ENCODE measurements at places on chromosomes 11 and 22. TPM values are rescaled to one million over a fixed set of nuclear protein-coding genes. Genes with fewer than 3 reads are reported as not detected.
A peak's percentile ranks its signal among the peaks of the same experiment; 100 is the strongest.

GRCh38 chr22:19822301-19823117, 32.2 kb downstream of the GNB1L start:
- H3K36me3 ChIP-seq: no peaks in the 10 kb centered on the region
- no peak overlapping the region for H3K27ac ChIP-seq
- H3K4me3 ChIP-seq: no peak overlapping the region
- H3K27me3 ChIP-seq: no peaks in the 10 kb centered on the region

GRCh38 chr11:78499971-78500370, 74.7 kb downstream of the NARS2 start:
- H3K4me1 ChIP-seq: no peaks in the 10 kb centered on the region
- no peaks in the 10 kb centered on the region for H3K36me3 ChIP-seq
- no peak overlapping the region for H3K4me3 ChIP-seq
- H3K27ac ChIP-seq: no peak overlapping the region
- H3K27me3 ChIP-seq: no peaks in the 10 kb centered on the region

DNA sequence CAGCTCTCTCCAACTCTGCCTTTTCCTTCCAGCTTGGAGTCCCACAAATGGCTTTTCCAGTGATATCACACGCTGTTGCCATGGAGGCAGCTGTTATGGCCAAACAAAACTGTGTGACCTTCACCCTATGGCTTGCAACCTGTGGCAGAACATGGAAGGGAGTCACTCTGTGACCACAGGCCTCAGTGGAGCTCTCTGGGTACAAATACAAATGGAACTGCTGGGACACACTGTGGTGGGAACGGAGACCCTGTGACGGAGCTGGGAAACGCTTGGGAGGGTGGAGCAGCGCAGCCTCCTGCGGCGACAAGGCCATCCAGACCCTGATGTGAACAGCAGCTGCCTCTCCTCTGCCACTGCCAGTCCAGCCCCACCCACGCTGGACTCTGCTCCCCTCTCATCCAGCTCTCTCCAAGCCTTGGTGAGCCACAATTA, 162.5 kb downstream of the ETS1 start:
- no peak for DNase-seq
- no peak overlapping the region for H3K4me3 ChIP-seq
- no peaks in the 10 kb centered on the region for H3K36me3 ChIP-seq
- H3K27me3 ChIP-seq: no peaks in the 10 kb centered on the region
- peak overlapping the region; percentile 50 for H3K27ac ChIP-seq
- H3K4me1 ChIP-seq: peaks cover 5% of the 10 kb centered on the region

The HBG2 gene
- not detected for total RNA-seq

The SLC22A12 gene
- total RNA-seq: not detected

- H3K27me3 ChIP-seq: no peaks in the 10 kb centered on the region
- no peak overlapping the region for H3K4me3 ChIP-seq
- H3K27ac ChIP-seq: no peak overlapping the region
- H3K36me3 ChIP-seq: no peaks in the 10 kb centered on the region
- DNase-seq: no peak
Measured at GRCh38 chr22:38567531-38568285, 2.3 kb downstream of the DMC1 start.

GRCh38 chr11:1281974-1282365, 27.5 kb downstream of the TOLLIP start:
- peaks cover 9% of the 10 kb centered on the region for H3K36me3 ChIP-seq
- no peak for DNase-seq
- H3K27ac ChIP-seq: peak overlapping the region; percentile 79
- no peaks in the 10 kb centered on the region for H3K27me3 ChIP-seq
- peaks cover 6% of the 10 kb centered on the region for H3K4me1 ChIP-seq

DNA sequence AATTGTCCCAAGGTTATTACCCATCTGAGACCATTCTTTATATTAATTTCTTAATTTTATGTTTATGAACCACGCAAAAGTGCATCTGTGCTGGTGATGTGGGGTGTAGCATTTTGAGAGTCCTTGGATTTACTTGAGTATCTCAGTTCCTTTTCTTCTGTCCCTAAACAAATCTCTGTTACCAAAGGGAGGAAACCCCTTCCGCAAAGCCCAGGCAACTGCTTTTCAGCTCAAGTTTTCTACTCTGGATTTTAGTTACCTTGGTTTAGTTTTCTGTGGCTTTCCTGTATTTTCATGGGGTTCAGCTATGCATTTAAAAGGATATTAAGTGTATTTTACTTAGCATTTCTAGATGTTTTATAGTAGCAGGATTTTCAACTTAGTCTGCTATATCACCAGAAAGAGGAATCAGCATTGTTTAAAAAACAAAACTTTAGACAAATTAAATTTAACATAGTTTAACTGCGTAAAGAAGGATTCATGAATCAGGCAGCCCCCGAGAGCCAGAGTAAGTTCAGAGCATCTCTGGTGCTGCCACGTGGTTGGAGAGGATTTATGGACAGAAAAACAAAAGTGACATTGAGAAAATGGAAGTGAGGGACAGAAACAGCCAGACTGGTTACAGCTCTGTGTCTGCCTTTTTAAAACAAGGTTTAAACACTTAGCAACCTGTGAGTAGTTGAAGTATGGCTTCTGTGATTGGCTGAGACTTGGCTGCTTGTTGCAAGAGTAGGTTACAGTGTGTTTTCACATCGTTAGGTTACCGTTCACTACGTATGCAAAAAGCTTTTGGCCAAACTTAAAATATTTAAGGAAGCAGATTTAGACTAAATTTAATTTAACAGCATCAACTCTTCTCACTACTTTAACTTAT, 9.6 kb downstream of the ADM start:
- no peaks in the 10 kb centered on the region for H3K27me3 ChIP-seq
- no peak overlapping the region for H3K27ac ChIP-seq
- H3K4me3 ChIP-seq: no peak overlapping the region
- no peaks in the 10 kb centered on the region for H3K36me3 ChIP-seq
- peaks cover 7% of the 10 kb centered on the region for H3K4me1 ChIP-seq

GRCh38 chr11:116984589-116984988, 113.6 kb downstream of the SIK3 start:
- H3K27me3 ChIP-seq: no peaks in the 10 kb centered on the region
- peaks cover 37% of the 10 kb centered on the region for H3K4me1 ChIP-seq
- no peak for DNase-seq
- H3K36me3 ChIP-seq: no peaks in the 10 kb centered on the region
- no peak overlapping the region for H3K27ac ChIP-seq

GRCh38 chr11:71237853-71238252, 14.5 kb downstream of the SHANK2 start:
- H3K36me3 ChIP-seq: no peaks in the 10 kb centered on the region
- H3K27me3 ChIP-seq: no peaks in the 10 kb centered on the region
- DNase-seq: peak; percentile 18
- H3K27ac ChIP-seq: no peak overlapping the region

- H3K4me3 ChIP-seq: no peak overlapping the region
- no peaks in the 10 kb centered on the region for H3K4me1 ChIP-seq
- H3K36me3 ChIP-seq: no peaks in the 10 kb centered on the region
- no peak overlapping the region for H3K27ac ChIP-seq
- no peaks in the 10 kb centered on the region for H3K27me3 ChIP-seq
Measured at GRCh38 chr11:119533921-119534736, 111.2 kb upstream of the THY1 start.

GRCh38 chr11:57458060-57458409, 2.3 kb upstream of the RTN4RL2 start:
- DNase-seq: no peak
- H3K27me3 ChIP-seq: no peaks in the 10 kb centered on the region
- H3K36me3 ChIP-seq: no peaks in the 10 kb centered on the region
- H3K27ac ChIP-seq: peak overlapping the region; percentile 31
- peaks cover 40% of the 10 kb centered on the region for H3K4me1 ChIP-seq

DNA sequence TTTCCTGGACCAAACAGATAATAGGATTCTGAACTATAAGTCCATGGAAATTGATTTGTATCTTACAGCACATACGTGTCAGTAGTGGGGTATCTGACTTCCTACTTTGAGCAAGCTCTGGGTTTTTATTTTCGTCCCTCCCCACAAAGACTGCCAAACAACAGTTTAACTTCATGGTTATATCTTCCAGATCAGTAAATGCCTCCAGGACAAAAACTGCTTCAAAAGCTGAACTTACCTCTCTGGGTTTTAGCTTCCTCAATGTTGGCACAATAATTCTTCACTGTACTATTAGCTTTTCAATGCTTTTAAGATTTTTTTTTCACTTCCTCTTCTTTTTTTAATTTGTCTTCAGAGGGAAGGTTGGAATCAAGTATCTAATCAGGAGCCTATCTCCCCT, 4.2 kb upstream of the DPF2 start:
- H3K4me3 ChIP-seq: no peak overlapping the region
- H3K27ac ChIP-seq: no peak overlapping the region
- no peaks in the 10 kb centered on the region for H3K27me3 ChIP-seq
- peaks cover 10% of the 10 kb centered on the region for H3K4me1 ChIP-seq
- no peak for DNase-seq

The TMEM25 gene
- 20.0 TPM for total RNA-seq

The PYGM gene
- 1.9 TPM for total RNA-seq

GRCh38 chr22:49300241-49300640, 527.4 kb downstream of the BRD1 start:
- no peaks in the 10 kb centered on the region for H3K36me3 ChIP-seq
- DNase-seq: no peak
- H3K4me3 ChIP-seq: no peak overlapping the region
- no peak overlapping the region for H3K27ac ChIP-seq
- no peaks in the 10 kb centered on the region for H3K4me1 ChIP-seq
- H3K27me3 ChIP-seq: no peaks in the 10 kb centered on the region

The NF2 gene
- 31.2 TPM for total RNA-seq

GRCh38 chr11:92850296-92850826, 119.1 kb upstream of the MTNR1B start:
- H3K27me3 ChIP-seq: no peaks in the 10 kb centered on the region
- H3K4me1 ChIP-seq: no peaks in the 10 kb centered on the region
- H3K4me3 ChIP-seq: no peak overlapping the region
- H3K36me3 ChIP-seq: no peaks in the 10 kb centered on the region
- no peak for DNase-seq

The ENTHD1 gene
- total RNA-seq: 0.09 TPM

DNA sequence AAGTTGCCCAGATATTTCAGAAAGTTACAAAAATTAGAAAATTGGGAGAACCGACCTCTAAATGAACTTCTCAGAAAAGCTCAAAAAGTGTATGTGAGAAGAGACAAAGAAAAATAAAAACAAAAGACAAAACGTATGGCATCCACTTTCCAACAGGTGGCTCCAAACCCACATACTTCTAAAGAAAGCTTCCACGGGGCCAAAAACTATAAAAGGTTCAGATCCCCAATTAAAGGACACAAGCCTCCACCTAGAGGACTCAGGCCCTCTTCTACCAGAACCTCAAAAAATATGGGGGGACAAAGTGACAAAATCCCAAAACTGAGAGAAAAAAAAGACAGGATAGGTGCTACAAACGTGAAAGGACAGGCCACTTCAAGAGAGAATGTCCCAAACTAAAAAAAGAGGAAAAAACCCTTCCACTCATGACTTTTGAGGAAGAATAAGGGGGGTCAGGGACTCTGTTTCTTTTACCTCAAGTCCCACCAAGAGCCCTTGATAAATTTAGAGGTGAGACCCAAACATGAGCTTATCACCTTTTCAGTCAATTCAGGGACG, 8.8 kb downstream of the SCGB2A1 start:
- no peaks in the 10 kb centered on the region for H3K36me3 ChIP-seq
- H3K27ac ChIP-seq: no peak overlapping the region
- DNase-seq: no peak
- H3K4me1 ChIP-seq: no peaks in the 10 kb centered on the region

The ZP1 gene
- total RNA-seq: not detected

DNA sequence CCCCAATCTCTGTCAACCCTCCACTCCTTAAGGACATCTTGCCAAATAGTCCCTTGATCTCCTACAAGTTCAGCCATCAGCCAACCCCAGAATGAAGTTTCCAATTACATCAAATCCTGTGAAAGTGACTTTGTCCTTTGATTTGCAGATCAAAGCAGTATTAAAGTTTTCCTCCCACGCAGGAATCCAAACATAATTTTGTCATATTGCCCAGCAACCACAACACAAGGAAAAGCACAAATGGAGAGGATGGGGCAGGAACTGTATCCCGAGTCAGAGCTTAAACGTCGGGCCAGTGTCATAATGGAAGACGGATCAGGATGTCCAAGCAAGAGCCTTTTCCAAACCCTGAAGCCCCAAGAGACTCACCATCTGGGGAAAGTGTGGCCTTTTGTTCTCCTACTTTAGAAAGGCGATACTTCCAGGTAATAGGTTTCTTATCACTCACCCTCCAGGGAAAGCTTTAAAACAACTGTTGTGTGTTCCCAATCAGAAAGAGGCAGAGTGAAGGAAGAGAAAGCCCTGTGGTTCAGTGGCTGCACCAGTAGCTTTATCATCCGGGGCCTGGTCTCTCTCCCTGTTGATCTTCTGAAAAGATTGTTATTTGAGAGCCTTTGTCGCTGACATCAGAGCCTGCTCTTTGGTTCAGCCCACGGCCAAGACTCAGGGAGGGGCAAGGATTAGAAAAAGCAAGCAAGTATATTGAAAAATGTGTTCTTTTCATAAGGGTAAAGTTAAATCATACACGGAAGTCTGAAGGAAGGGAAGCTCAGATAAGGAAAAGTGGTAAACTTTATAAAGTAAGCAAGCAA, 41.7 kb downstream of the EXPH5 start:
- H3K4me3 ChIP-seq: no peak overlapping the region
- no peaks in the 10 kb centered on the region for H3K36me3 ChIP-seq
- H3K4me1 ChIP-seq: peaks cover 12% of the 10 kb centered on the region
- no peaks in the 10 kb centered on the region for H3K27me3 ChIP-seq
- H3K27ac ChIP-seq: peak overlapping the region; percentile 67
- no peak for DNase-seq

DNA sequence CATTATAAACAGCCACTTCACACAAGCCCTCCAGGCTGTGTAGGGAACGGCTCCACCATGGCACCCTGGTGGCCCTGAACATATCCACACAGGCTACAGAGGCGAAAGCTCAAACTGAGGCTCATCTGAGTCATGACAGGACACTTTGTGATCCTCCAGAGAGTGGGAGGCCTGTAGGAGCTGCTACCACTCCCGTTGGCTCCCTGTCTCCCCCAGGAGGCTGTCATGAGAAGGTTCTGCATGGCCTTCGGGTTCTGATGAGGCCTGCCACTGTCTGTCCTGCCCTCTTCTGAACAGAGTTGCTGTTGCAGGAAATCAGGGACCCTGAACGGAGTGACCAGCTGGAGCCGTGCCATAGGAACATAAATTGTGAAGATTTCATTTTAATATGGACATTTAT, 23.8 kb upstream of the ALDH3B2 start:
- no peaks in the 10 kb centered on the region for H3K27me3 ChIP-seq
- no peak for DNase-seq
- H3K4me1 ChIP-seq: no peaks in the 10 kb centered on the region
- no peaks in the 10 kb centered on the region for H3K36me3 ChIP-seq

The SEZ6L gene
- not detected for total RNA-seq

All from upper lobe of left lung (tissue), 6 donors.